SHP77 (cell line): ENCODE measurements at places on chromosomes 2 and 18.

DNA sequence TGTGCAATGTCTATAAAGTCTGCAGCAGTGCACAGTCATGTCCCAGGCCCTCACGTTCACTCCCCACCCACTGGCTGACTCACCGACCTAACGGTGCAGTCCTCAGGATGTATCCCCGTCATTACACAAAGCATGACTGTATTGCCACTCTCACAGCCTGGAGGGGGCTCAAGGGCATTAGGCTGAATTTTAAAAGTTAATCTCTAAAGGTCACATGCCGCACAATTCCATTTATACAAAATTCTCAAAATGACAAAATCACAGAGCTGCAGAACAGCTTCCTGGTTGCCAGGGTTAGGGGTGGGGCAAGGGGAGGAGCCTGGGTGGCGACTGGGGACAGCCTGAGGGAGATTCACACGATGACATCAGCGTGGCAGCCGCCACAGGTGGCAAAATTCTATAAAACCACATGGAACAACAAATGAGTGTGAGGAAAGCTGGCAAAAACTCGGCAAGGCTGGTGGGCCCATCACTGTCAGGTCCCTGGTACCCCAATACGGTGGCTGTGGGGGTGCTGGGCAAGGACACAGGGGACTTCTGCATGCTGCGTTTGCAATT lies 97.6 kb downstream of the NDUFA10 start:
- DNase-seq = peak; percentile 27

DNA sequence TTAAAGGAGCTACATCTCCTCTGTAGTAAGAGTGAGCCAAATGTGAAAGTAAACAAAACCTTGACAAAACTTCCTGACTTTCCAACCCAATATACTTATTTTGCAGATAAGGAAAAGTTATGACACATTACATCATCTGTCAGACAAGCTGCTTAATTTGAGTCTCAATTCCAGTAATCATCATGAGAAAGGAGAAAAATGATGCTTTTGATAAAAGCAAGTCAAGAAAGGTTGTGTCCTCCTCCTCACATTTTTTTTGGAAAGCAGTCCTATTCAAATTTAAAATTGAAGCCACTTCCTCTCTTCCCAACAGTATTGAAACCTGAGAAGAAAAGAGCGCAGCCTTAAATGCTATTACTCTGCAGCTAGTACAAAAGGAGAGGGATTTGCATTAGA lies 519.6 kb downstream of the LRP1B start:
- no peak for DNase-seq

GRCh38 chr2:179017773-179018357 lies 32.1 kb downstream of the CCDC141 start:
- no peak for DNase-seq

GRCh38 chr2:120631724-120632123 lies 103.9 kb upstream of the GLI2 start:
- no peak for DNase-seq

GRCh38 chr2:11534071-11534745 lies 363 bp downstream of the GREB1 start:
- no peak for DNase-seq

DNA sequence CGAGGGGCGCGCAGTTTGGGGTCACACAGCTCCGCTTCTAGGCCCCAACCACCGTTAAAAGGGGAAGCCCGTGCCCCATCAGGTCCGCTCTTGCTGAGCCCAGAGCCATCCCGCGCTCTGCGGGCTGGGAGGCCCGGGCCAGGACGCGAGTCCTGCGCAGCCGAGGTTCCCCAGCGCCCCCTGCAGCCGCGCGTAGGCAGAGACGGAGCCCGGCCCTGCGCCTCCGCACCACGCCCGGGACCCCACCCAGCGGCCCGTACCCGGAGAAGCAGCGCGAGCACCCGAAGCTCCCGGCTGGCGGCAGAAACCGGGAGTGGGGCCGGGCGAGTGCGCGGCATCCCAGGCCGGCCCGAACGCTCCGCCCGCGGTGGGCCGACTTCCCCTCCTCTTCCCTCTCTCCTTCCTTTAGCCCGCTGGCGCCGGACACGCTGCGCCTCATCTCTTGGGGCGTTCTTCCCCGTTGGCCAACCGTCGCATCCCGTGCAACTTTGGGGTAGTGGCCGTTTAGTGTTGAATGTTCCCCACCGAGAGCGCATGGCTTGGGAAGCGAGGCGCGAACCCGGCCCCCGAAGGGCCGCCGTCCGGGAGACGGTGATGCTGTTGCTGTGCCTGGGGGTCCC lies at the start of gene ITGA4:
ITGA4 (plus strand) TSS at position 266 of the 620 bp plus-strand sequence; CDS start at position 535, 269 bp downstream.
- no peak for DNase-seq

DNA sequence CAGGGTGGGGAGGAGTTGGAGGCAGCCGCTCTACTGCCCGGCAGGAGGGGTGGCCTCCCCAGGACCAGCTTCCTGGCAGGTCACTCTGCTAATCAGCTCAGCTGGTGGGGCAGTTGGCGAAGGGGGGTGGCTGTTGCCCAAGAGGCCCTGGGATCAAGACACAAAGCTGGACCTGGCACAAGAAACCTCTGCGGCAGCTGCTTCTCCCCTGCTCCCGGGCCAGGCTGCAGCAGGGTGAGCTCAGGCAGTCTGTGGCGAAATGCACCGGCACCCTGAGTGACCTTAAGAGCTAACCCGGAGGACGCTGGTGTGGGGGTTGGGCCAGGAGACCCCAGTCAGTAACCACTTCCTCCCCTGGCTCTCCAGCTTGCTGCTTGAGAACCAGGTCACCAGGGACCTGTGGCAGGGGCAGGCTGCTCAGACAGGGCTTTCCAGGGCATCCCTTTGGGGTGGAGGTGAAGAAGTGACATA lies 31.1 kb downstream of the TOGARAM2 start:
- DNase-seq = no peak

GRCh38 chr2:50591642-50592041 lies 440.3 kb downstream of the NRXN1 start:
- DNase-seq = no peak

DNA sequence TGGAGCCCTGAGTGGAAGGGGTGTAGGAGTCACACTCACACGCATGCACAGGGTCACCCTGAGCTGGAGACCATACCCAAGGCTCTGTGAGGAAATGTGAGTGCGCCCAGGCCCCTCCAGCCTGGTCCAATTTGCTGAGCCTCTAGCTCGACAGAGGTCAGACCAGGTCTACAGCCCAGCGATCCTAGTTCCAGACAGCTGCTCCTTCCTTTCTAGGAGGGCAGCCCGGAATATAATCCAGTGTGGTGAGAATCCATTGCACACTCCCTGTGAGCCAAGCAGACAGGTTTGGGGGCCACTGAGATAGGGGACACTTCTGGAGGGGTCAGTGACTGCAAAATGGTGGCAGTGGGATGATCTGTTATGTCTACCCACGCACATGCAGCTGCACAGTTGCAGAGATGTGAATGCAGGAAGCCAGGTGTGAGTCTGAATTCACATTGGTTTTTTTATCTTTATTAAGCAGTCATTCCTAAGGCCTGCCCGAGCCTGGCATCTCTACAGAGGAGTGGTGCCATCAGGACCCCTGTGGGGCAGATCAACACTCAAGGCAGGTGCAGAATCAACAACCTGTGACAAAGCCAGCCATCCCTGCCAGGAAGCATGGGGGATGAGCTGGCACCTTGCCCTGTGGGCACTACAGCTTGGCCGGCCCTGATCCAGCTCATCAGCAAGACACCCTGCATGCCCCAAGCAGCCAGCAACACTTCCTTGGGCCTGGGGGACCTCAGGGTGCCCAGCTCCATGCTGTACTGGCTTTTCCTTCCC lies at the start of gene GPR148:
GPR148 (plus strand) TSS at position 522 of the 768 bp plus-strand sequence; CDS start at position 604, 82 bp downstream.
- no peak for DNase-seq

- no peak for DNase-seq
Observed at GRCh38 chr18:58525928-58526424, 102.9 kb downstream of the ALPK2 start.

GRCh38 chr2:183579686-183580085 lies 455.4 kb downstream of the NUP35 start:
- no peak for DNase-seq

GRCh38 chr2:96962567-96963203 lies 23.7 kb downstream of the FAM178B start:
- DNase-seq = no peak

- DNase-seq = no peak
Observed at GRCh38 chr2:239339726-239340601, 60.9 kb downstream of the HDAC4 start.

- no peak for DNase-seq
Observed at GRCh38 chr2:43011158-43011491, 215.3 kb downstream of the ZFP36L2 start.

GRCh38 chr2:176087330-176088047 lies 3.7 kb upstream of the EVX2 start:
- no peak for DNase-seq

DNA sequence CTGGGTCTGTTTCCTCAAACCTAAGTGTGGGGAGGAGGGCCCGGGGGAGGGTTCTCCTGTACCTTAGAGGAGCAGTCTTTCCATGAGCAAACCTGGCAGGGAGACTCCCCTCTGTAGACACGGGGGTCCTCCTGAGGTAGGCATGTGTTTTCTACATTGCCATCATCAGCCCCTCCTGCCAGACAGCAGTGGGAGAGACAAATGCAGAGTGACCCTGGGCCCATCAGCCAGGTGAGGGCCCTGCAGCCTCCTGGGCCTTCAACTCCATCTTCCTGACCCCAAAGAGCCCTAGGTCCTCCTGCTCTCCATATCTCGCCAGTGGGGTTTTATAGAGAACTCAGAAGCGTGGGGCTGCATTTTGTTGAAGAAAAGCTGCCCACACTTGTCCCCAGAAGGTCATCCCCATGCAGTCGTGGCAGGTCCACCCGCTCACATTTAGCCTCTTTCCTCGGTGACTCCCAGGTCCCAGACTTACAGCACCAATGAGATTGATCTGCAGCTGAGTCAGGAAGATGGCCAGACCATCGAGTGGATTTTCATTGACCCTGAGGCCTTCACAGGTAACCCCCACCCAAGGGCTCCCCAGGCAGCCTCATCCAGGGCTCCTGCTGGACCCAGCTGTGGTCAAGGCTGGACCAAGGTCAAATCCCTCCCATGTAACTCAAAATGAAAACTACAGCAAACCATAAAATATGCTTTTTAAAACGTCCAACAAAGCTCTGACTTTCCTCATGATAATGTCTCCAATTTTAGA lies 2.6 kb downstream of the CHRNG start:
- DNase-seq = no peak

- DNase-seq = no peak
Observed at GRCh38 chr2:51079945-51080344, 48.0 kb upstream of the NRXN1 start.

DNA sequence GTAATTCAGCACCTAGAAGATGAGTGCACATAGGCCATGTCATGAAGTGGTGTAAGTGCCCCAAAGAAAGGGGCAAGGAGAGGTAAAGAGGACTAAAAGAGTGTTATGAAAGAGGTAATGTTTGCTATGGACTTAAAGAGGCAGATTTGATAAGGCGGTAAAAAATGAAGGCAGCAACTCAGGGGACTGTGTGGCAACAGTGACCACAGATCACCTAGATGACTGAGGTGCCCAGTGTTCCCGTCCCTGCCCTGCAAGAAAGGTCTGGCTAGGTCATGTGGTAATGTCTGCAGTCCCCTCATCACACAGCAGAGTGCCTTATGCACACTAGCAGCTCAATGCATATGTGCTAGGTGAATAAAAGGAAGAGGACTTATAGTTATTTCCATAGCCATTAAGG lies 356.8 kb downstream of the LRRTM1 start:
- no peak for DNase-seq

GRCh38 chr2:74843899-74844298 lies 10.0 kb downstream of the HK2 start:
- DNase-seq = no peak

DNA sequence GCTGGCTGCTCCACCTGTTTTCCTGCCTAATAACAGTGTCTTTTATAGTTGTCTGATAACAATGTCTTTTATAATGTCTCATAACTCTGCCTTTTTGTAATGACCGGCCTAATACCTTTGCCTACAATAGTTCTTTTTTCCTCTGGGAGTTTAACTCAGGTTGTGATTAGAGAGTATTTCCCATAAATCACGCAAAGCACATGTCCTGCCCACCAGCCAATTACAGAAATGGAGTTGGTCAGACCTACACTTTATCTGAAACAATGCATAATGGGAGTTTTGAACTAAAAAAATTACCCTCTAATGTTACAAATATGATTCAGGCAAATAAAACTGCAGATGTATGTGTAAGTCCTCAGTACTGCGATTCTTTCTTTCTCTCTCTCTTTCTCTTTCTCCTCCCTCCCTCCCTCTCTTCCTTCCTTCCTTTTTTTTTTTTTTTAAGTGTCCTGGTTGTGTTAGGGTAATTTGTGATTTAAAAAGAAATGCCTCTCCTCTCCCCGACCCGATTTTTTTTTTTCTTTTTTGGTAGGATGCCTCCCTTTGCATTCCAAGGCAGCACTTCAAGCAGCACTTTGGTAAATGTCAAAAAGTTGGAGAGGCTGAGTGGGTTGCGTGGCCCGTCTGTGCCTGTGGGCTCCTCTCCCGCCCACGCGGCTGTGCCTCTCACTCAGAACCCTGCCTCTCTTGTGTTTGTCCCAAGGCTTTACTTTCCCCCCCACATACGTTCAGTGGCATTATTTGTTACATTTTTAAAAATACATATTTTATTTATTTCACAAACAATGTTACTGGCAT lies 147.3 kb downstream of the AGAP1 start:
- DNase-seq = no peak

- no peak for DNase-seq
Observed at GRCh38 chr2:74576863-74577229, 22.3 kb downstream of the DOK1 start.

DNA sequence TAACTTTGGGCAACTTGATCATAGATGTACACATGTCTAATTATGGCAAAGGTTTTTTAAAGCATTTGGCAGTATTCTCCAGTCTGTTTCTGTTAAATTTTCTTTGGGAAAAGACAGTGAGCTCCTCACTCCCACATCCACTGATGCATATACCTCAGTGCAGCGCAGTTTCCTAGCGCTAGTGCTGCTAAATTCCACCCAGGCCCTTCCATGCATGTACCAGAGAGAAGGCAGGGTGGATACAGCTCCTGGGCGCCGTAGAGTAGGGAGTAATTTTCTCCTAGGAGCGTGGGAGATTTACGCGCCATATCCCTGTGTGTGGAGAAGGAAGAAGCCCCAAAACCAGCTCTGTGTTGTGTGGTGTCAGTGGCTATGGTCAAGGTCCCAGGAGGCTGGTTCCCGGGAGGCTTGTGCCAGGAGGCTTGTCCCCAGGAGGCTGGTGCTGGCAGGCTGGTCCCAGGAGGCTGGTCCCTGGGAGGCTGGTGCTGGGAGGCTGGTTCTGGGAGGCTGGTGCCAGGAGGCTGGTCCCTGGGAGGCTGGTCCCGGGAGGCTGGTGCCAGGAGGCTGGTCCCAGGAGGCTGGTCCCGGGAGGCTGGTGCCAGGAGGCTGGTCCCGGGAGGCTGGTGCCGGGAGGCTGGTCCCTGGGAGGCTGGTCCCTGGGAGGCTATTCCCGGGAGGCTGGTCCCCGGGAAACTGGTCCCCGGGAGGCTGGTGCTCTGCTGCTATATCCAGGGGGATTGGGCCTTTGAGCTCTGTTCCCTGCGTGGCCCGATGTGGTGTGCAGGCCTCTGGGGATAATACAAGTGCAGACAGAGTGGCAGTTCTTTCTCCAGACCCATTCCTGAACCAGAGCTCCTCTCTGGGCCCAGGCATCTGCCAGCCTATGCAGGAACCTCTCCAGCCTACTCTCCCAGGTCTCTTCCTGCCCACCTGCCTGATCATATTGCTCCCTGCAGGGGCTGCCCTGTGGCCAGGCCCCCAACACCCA lies 161.2 kb downstream of the SEPTIN10 start:
- DNase-seq = no peak

GRCh38 chr2:188291617-188292347 lies at the start of gene GULP1:
Gene GULP1, plus strand, starts transcription at chr2:188291874. Its CDS starts 185,829 bp downstream, at chr2:188477703.
- peak; percentile 92 for DNase-seq
